ENCODE measurements at places on chromosomes 7 and 10.
A peak's percentile ranks its signal among the peaks of the same experiment; 100 is the strongest.

DNA sequence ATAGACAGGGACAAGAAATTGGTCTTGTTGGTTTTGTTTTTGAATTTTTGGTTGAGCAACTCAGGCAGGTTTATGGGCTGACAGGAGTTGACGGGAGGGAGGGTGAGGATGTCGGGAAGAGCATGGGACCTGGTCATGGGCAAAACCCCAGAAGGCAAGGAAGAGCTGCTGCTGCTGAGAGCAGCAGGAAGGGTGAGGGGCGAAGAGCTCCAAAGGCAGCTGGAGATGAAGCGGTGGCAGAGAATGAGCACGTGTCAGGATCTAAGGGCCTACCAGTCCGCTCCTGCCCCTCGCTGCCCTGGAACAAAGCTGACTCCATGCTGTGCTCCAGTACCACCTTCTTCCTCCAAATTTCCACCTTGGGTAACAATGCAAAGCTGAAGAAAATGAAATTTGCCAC is 84.3 kb downstream of the ARHGAP22 start:
- DNase-seq: no peak

GRCh38 chr10:131781791-131782190 is 119.0 kb upstream of the PPP2R2D start:
- no peak for DNase-seq

DNA sequence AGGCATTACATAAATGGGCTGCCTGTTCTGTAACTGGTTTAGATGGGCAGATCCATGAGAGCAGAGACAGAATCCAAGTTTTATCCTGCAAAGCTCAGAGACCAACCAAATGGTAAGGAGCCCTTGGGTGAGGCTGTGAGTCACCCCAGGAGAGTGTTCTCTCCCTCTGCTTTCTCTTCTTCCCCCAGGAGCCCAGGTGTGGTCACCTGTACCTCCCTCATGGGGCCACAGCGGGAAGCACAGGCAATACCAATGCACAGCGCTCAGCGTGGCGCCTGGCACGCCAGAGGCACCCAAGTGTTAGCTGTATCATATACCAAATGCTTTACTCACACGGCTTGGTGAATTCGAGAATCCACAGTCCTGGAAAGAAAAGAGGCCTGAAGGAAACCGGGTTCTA is 39.4 kb downstream of the CTBP2 start:
- DNase-seq: no peak

DNA sequence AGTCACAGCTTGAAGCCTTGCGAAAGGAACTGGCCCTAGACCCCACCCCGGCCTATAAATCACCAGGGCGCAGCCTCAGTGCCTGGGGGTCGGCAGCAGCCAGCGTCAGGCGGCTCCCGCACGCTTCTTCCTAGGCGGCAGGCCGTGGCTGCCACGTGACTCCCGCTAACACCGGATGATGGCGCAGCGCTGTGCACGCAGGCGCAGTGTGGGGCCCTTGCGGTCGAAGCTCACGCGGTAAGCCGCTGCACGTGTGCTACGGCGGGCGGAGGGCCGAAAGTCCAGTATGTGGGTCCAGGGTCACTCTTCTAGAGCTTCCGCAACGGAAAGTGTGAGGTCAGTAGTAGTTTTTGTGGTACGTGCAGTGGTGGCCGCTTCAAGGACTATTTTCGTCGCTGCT is at the start of gene STK31:
Gene STK31 (plus strand): TSS at position 220 of the 400 bp plus-strand sequence. CDS start 67 bp downstream, at position 287.
- no peak for DNase-seq

DNA sequence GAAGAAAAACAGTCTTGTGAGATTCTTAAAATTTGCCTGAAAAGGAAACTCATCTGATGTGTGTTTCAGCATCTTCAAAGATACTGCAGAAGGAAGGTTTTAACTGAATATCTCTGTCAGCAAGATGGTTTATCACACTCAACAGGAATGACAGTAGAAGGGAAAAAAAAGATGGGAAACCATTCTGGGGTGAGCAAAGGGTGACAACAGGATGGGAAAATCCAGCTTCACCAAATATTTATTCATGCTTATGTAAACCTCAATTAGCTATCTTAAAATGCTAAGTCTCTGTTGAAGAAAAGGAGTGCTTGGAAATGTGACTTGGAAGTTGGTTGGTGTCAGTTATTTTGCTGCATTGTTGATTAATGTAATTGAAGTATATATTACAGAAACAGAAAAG is 82.2 kb downstream of the FZD1 start:
- no peak for DNase-seq

DNA sequence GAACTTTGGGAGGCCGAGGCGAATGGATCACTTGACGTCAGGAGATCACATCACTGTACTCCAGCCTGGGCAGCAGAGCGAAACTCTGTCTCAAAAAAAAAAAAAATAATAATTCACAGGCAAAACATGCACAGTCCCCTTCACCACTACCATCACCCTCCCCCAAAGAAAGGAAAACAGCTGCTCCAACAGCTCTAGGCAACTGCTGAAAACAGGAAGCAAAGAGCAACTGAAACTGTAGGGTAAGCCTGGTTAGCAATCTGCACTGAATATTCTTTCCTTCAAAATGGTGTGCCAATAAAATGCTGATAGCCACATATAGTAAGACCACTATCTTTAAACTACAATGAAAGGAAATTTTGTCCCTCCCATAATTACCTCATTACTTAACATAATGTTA is 11.8 kb downstream of the NT5C2 start:
- no peak for DNase-seq

GRCh38 chr7:104955276-104955675 is 58.7 kb upstream of the KMT2E start:
- no peak for DNase-seq

- no peak for DNase-seq
These were observed 37.4 kb upstream of the ADGRA1 start for GRCh38 chr10:133050371-133050770.

DNA sequence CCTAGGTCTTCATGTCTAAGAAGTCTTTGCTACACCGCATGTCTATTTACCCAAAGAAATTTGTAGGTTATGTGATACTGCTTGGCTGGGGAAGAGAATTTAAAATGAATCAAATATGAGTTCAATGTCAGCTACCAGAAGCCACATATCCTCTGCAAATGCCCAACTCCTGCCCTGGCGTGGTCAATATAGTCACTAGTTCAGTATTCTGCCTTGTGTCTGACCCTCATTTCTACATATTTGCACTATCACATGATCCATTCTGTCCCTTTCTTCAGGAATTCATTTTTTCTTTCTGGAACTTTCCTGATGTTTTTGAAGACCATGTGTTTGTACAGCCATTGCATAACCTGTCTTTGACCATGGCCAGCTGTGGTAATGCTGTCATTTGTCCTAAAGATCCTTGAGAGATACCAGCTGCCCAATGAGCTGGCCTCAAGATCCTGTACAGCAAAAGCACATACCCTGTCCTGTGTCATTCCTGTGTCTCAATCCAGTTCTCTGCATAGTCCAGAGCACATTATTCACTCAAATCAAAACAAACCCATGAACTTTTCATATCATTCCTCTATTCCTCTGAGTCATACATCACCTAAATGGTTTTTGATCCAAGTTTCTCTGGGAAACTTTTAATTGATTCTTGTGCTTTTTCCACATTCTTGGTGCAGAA is 524.5 kb downstream of the PARD3 start:
- DNase-seq: no peak

- no peak for DNase-seq
These were observed 54.6 kb downstream of the ARL4A start for GRCh38 chr7:12741951-12742575.

DNA sequence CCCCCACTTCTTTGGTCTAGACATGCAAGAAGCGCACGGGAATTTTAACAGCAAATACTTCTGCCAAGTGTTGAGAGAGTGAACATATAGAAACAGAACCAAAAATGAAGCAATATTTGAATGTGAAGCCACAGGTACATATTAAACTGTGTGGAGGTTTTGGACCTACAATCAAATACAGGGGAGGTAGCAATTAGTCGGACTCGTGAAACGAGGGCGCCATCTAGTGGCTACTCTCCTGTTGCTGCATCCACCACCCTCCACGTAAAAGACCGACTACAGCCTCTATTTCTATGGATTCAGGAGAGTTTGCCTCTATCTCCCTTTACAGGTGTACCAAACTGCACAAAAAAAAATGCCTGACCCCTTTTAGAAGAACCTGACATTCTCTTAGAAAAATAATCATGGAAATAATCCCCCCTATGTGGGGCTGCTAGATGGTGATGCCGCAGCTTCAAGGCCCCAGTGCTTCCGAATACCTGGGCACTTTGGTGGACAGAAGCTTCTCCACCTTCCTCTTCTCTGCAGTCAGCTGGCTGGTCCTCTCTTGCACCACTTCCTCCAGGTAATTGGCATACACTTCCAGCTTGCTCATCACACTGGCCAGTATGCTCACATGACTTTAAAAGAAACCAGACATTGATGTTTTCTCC is 31.7 kb downstream of the TECTB start:
- DNase-seq: peak; percentile 18

DNA sequence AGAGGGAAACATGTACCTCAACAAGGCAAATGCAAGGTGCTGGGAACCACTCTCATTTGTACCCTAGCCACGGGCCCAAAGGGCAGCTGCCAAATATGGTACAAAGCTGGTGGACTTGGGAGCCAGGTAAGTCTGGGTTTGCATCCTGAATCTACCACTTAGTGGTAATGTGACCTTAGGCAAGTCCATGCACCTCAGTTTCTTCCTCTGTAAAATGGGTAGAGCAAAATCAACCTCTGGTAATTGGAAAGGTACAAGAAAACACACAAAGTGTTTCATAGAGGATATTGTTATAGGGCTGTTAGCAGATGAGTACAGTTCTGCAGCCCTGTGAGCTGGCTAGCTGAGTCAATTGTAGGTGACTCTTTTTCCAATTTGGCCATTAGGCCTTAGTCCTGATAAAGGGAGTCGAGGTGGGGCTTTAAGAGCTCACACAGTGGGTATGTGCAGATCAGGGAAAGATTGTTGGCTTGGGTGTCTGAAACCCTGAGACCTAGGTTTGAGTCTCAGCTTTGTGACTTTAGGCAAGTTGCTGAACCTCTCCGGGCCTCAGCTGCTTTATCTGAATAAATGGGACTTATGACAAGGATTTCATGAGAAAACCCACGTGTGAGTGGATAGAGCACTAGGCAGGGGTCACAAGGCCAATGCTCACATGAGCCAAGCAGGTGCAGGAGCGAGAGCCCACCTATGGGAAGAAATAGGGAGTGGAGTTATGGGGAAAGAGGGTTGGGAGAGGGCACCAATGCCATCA is 121.3 kb upstream of the GDF10 start:
- DNase-seq: no peak

DNA sequence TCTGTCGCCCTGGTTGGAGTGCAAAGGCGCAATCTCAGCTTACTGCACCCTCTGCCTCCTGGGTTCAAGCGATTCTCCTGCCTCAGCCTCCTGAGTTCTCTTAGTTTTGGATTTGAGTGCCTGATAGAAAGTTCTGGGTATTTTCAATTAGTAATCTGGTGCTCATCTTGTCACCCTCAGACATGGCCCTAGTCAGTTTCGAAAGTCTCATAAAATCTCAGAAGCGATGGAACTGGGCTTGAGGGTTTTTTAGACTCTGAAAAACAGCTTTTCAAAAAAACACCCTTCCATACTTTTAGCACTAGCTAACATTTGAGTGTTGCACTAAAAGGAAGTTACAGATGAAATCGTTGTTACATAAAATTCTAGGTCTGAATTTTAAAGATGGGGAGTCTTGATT is 9.4 kb upstream of the PIP4K2A start:
- DNase-seq: no peak

- no peak for DNase-seq
These were observed 96.1 kb downstream of the PDGFA start for GRCh38 chr7:423312-424260.

DNA sequence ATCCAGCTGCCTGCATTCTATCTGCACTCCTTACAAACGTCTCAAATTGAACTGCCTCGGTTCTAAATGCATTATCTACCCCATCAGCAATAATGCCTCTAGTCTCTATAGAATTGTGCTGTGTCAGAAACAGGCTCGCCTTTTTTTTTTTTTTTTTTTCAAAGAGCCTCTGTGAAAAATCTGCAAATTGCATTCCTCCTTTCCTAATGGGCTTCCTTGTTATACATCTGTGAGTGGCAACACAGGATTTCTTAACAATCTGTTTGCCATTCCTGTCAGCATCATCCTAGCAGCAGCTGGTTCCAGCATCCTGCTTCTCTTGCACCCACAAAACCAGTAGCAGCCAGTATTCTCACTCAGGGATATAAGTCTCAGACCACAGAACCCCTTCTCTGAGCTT is 413.5 kb upstream of the SEMA3D start:
- DNase-seq: no peak

DNA sequence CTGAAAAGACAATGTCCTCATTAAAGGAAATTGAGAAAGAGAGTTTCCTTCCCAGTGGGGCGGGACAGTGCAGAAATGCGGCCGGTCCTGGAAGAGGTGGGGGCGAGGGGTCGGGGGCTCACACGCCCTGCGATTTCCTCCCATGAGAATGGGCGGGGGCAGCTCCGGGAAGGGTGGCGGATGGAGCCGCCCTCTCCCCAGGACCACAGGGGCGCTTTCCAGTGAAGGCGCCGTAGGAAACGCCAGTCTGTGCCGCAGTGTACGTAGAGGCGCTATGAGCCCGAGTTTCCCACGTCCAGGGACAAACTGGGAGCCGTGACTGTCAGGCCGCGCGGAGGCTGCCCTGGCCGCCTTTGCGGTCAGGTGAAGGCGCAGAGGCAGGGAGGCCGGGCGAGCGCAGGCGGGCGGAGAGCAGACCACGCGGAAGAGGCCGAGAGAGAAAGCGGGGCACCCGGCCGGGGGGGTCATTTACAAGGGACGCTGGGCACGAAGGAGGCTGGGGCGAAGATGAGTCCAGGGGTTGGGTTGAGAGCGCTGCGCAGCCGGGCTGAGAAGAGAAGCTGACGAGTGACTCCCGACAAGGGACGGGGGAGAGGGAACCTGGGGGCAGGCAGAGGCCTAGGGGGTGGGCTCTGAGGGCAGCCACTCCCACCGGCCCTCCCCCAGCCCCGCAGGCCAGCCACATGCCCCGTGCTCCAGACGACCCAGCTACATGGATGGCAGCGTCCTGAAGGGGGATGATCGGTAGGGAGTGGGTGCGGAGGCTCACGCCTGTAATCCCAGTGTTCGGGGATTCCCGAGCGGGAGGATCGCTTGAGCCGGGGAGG is 45.0 kb downstream of the ALOX5 start:
- DNase-seq: peak; percentile 43

DNA sequence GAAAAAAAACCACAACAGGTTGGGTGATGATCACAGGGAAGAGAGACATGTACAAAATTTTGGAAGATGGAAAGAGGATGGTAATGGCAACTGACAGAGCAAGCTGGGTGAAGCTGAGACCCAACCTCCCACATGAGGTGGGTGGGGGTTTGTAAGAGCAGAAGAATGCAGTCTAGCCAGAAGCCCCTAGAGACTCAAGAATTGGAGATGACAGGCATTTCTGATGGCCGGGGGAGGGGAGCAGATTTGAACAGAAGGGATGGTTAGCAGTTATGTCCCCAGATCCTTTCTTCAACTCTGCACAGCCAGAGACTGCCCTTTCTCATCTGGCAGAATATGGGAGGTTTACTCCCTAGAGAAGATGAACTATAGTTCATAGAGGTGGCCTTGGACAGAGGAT is 208.0 kb downstream of the GALNT17 start:
- DNase-seq: no peak

DNA sequence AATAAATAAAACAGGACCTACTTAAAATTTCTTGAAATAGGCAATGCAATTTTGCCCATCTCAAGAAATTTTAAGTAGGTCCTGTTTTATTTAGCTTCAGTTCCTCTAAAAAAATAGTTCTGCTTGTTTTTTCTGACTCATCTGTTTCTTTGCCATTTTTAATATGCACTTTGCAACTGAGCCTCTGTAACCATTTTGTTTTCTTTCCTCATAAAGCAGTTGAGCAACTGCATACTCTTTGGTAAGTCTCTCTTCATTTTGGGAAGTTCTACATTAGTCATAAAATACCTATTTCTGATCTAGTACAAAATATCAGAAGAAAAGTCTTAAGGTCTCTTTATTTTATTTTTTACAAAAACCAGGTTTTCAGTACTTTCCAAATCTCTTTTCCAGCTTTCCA is 18.0 kb downstream of the TAS2R40 start:
- DNase-seq: no peak

Data from NCI-H2227 treated with DMSO at 0.1 percent for 48 hours (cell line).